Karpas-422 (cell line): ENCODE measurements at places on chromosomes 13 and 19.

DNA sequence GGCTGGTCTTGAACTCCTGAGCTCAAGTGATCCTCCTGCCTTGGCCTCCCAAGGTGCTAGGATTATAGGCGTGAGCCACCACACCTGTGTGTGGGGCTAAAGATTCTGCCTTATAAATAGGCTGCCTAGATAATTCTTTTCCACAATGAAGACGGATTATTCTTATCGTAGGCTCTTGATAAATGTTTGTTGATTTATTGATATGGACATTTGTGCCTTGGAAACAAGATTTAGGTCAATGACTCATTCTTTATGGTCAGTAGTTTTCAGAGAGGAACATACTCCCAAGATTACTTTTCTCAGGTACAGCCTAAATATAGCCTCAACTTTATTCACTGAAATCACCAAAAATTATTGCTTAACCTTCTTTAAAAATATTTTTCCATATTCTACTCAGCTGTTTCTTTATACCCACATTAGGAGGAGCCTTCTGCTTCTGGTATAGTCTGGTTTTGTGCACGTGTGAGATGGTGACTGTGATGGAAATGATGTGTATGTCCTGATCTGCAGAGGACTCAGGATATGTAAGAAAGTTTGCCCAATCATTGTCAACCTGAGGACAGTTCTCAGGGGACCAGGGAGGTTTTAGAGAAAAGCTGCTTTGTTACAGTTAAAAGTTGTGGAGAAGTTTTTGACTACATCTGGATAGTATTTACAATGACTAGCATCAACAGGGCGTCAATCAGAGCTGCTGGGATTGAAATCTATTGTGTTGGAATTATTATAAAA lies 208.9 kb downstream of the DNAJC15 start:
- no peak for DNase-seq

- DNase-seq, result no peak
These were observed 373.7 kb downstream of the DNAJC15 start for GRCh38 chr13:43397111-43397510.

DNA sequence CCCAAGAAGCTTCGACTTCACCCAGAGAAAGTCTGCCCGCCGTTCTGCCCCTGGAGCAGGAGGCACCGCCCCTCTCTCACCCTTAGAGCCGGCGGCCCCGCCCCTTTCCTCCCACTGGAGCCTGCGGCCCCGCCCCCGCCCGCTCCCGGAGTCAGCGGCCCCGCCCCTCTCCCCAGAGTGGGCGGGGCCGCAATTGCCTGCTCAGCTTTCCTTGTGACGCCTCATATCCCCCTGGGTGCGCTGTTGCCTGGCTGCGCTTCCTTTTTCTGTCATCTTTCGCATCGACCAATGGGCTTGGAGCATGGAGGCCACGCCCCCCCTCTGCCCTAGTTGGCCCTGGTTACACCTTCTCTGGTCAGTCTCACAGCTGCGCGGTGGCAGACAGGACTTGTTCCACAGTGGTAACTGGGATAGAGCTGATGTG lies 38.2 kb upstream of the ZNF492 start:
- DNase-seq, result no peak

- no peak for DNase-seq
These were observed 3.6 kb downstream of the TLE2 start for GRCh38 chr19:3025549-3025886.

GRCh38 chr13:86491121-86491520 lies 691.9 kb upstream of the SLITRK6 start:
- no peak for DNase-seq

GRCh38 chr19:7652061-7652641 lies 15.2 kb downstream of the STXBP2 start:
- peak; percentile 90 for DNase-seq

GRCh38 chr13:80339563-80339911 lies 1.4 kb downstream of the SPRY2 start:
- no peak for DNase-seq

DNA sequence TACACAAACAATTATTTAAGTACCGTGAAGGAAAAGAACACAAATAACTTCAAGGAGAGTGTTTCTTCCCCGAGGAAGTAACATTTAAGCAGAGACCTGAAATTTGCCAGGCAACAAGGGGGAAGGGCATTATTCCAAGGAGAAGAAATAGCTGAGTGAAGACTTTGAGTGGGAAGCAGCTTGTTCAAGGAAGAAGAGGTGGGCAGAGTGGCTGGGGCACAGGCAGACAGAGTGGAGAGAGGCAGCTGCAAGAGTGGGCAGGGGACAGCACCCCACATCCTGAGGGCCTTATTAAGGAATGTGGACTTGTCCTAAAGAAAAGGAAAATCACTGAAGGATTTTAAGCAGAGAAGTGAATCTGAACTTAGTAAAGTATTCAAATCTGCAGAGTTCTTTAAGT lies 4.7 kb upstream of the DCLK1 start:
- no peak for DNase-seq

GRCh38 chr19:32289566-32290210 lies 55.7 kb upstream of the ZNF507 start:
- DNase-seq, result no peak

DNA sequence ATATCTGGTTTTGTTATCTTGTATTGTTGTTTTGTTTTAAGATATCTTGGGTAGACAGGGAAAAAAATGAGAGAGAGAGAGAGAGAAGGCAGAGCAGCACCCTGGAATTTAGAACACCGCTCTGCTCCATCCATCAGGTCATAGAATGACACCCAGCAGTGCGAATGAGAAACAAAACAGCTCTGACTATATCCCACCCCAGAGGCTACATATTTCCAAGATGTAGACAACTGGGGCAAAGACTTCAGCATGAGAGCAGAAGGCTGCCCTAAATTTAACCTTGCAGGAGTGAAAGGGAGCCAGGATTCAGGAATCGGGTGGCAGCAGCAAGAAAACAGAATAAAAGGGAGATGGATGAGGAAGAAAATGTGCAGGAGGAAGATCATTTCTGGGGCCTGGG lies 46.5 kb downstream of the TNFSF13B start:
- no peak for DNase-seq

GRCh38 chr13:98500963-98501421 lies 75.9 kb downstream of the STK24 start:
- DNase-seq, result no peak
